RKO (cell line): ENCODE measurements at places on chromosomes 2 and 18.

DNA sequence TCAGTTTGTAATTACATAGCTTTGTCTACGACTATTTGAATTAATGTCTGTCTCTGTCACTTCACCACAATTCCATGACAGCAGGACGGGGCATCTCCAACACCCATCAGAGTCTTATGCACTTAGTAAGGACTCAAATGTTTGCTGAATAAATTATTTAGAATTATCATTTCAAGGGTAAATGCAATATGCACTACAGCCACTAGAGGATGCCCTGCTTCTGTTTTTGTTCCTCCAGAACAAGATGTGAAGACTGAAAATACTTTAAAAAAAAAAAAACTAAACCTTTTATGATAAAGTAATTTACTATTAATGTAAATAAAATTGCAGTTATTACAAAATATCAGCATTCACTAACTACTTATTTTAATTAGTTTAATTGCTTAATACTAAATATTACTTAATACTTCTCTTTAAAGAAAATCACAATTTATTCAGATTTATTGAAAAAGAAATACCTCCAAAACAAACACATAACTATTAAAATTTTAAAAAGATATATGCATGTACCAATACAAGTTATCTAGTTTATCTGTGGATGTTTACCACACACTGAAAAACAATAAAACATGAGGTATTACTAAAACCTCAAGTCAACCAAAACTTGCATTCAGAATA lies 3.2 kb downstream of the PIGN start:
- peak; percentile 78 for DNase-seq

- DNase-seq: no peak
Observed at GRCh38 chr2:241321886-241322285, 6.2 kb downstream of the SEPTIN2 start.

DNA sequence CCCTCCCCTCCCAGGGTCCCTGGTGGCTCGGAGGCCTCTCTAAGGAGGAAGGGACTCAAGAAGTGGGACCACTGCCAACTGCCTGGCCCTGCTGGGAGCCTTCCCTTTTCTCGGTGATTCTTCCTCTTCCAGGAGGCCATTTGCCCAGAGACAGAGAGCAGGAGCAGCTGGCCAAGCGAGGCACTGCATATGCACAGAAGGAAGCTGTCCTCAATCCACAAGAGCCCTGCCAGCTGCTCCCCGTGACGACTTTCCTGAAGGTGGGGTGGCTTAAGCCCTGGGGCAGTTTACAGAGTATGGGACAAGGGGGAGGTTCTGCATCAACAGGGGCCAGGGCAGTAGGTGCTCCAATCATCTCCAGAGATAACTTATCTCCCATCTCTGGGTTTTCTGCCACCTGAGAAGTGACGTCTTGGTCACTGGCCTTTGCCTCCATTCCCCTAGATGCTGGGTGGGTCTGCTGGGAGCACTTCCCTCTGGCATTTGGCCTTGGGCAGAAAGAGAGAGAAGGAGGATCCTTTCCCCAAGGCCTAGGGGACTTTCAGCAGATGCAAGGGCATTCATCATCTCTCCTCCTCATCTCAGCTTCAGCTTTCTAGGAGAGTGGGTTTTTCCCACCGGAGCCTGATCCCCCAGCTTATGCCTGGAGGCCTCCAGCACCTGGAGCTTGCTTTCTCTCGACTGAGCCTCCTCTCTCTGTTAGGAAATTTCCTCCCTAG lies 28.5 kb downstream of the CIB4 start:
- no peak for DNase-seq

GRCh38 chr18:13640266-13640860 lies 86.0 kb downstream of the FAM210A start:
- no peak for DNase-seq

GRCh38 chr18:28963481-28963880 lies 786.6 kb upstream of the CDH2 start:
- DNase-seq: no peak

GRCh38 chr2:160968183-160968582 lies 192.0 kb upstream of the TANK start:
- DNase-seq: no peak

DNA sequence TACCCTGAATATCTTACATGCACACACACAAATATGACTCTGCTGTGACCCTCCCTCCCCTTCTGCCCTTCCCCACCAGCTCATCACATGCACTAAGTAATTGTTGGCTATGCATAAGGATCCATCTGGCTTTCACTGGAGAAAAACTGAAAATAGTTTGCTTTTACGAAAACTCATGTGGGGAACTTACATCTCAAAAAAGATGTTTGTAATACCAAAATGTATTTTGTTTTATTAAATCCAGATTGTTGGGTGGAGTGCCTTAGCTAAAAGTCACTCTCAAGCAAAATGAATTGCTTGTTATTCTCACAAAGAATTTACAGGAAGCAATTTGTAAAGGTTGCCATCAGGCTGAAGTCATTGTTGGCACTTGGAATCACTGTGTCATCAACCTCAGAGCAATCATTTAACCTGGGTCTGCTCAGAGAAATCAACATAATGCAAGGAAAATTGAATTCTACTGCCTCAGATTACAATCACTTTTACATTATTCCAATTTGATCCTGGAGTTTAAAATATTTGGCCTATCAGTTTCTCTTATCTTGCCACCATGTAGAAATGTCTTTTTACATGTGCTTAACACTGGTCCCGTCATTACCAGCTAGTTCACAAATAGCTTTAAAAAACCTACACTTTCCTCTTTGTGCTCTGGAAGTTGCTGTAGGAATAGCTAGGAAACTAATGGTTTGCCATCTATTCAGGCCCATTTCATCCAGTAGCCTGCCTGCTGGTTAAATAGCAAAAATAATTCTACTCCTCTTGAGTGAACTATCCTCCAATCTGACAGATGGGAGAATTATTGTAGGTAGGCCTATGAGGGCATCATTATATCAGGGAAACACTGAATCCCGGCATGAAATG lies 90.3 kb upstream of the TMEM17 start:
- peak; percentile 12 for DNase-seq

DNA sequence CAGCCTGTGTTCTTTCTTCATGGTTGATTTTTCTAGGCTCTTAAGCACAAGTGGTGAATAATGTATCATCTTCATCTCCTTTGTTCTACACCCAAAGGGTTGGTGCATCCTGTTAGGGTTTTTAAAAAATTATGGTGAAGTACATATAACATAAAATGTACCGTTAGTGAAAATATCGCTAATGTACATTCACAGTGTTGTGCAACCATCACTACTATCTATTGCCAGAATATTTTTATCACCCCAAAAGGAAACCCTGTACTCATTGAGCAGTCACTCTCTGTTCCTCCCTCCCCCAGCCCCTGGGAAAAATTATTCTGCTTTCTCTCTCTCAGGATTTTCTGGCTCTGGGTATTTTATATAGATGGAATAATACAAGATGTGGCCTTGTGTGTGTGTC lies 98.5 kb downstream of the PRKCE start:
- no peak for DNase-seq

DNA sequence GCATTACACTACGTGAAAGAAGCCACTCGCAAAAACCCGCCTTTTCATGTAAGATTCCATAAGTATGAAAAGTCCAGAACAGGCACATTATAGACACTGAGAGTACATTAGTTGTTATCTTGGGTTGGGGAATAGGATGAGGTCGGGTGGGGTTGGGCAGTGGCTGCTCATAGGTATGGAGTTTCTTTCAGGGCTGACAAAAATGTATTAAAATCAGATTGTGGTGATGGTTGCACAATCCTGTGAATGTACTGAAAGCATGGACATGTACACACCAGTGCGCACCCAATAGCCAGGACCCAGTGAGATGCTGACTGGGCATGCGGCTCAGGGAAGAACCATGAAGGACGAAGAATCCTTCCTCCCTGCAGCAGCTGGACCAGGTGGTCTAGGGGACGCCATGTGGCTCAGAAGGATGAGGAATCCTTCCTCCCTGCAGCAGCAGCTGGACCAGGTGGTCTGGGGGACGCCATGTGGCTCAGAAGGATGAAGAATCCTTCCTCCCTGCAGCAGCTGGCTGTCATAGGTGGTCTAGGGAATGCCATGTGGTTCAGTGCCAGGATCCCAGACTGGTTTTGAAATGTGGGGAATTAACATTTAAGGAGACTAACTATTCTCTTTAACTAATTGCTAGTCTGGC lies 50.1 kb downstream of the MBP start:
- no peak for DNase-seq

DNA sequence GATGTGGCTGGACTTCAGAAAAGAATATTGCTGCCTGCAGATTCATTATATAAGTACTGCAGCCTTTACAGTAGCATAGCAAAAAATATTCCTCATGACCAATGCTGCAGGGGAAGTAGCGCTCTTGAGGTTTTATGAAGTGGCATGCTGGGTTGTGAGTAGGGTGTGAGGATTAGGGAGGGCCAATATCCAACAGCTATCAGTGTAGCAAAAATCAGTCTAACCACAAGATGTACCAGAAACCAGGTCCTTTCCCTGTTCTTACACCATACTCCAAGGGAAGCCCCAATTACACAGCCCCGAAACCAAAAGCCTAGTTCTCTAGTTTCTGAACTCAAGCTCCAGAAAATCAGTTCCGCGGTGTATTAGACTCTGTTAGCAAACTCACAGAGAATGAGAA lies 1082.2 kb upstream of the DDX18 start:
- no peak for DNase-seq

DNA sequence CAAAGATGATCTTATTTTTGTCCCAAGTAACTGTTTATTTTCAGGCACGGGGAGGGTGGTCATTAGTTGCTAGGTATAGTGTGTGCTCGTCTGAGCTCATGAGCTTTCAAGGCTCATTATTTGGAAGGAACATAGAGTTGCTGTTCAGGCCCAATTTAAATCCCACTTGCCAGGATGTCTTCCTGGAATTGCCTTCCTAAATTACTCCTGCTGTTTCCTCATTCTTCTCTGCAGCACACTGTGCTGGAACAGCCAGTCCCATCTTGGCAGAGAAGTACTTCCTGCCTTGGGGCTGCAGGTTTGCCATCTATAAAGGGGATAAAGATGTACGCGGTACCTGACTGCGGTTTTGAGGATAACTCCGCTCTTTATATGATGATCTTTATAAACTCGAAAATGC lies 37.3 kb downstream of the GREB1 start:
- DNase-seq: no peak

GRCh38 chr2:12657560-12657959 lies 59.2 kb upstream of the TRIB2 start:
- no peak for DNase-seq

GRCh38 chr2:230048010-230048671 lies 20.6 kb downstream of the SLC16A14 start:
- DNase-seq: no peak

- no peak for DNase-seq
Observed at GRCh38 chr2:38074764-38075506, 1.0 kb downstream of the CYP1B1 start.

DNA sequence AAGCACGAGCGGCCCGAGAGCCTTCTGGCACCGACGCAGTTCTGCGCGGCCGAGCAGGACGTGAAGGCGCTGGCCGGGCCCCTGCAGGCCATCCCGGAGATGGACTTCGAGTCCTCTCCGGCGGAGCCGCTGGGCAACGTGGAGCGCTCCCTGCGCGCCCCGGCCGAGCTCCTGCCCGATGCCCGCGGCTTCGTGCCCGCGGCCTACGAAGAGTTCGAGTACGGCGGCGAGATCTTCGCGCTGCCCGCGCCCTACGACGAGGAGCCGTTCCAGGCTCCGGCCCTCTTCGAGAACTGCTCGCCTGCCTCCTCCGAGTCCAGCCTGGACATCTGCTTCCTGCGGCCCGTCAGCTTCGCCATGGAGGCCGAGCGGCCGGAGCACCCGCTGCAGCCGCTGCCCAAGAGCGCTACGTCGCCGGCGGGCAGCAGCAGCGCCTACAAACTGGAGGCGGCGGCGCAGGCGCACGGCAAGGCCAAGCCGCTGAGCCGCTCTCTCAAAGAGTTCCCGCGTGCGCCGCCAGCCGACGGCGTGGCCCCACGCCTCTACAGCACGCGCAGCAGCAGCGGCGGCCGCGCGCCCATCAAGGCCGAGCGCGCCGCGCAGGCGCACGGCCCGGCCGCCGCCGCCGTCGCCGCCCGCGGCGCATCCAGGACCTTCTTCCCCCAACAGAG lies 70.4 kb downstream of the ARHGEF33 start:
- DNase-seq: no peak
